ENCODE measurements at places on chromosomes 5 and 9. TPM values are rescaled to one million over a fixed set of nuclear protein-coding genes. Genes with fewer than 3 reads are reported as not detected.

- no peak for DNase-seq
These were observed 20.7 kb downstream of the TTC1 start for GRCh38 chr5:160029540-160030139.

FOXD4L6 gene
- under 0.01 TPM for total RNA-seq

LCP2 gene
- total RNA-seq = 0.26 TPM

SIT1 gene
- not detected for total RNA-seq

- DNase-seq = no peak
These were observed 708.7 kb downstream of the CDH9 start for GRCh38 chr5:26329562-26330189.

DNA sequence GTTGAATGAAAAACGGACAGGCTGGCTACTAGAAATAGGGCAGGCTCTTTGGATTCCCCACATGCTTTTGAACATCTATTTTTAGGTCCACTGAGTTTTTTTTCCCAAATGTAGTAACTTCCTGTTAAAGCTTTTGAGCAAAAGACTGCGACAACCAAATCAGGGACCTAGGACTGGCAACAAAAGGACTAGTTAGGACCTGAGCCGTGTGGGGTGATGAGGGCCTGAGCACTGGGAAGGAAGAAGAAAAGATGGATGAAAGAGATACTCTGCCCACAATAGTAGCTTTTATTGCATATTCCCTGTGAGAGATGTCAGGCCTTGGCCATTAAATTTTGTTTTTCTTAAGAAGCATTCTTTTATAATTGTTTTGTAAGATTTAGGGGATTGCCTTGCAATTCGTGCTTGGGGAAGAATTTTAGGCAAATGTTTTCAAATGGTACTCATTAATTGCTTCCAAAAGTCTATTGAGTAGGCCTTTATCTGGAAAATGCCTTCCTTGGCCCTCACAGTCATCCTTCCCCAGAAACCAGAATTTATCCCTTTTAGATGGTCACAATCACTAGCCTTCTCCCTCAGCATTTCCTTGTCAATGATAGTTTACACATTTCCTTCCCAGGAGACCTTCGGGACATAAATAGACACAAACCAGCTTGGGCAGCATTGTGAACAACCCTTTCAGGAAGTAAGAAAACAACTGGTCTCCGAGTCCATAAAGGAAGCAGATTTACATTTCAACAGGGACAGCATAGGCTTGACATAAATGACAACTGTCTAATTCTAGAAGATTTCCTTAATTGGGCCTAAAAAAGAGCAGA, 166.5 kb downstream of the RMI1 start:
- DNase-seq = no peak

DNA sequence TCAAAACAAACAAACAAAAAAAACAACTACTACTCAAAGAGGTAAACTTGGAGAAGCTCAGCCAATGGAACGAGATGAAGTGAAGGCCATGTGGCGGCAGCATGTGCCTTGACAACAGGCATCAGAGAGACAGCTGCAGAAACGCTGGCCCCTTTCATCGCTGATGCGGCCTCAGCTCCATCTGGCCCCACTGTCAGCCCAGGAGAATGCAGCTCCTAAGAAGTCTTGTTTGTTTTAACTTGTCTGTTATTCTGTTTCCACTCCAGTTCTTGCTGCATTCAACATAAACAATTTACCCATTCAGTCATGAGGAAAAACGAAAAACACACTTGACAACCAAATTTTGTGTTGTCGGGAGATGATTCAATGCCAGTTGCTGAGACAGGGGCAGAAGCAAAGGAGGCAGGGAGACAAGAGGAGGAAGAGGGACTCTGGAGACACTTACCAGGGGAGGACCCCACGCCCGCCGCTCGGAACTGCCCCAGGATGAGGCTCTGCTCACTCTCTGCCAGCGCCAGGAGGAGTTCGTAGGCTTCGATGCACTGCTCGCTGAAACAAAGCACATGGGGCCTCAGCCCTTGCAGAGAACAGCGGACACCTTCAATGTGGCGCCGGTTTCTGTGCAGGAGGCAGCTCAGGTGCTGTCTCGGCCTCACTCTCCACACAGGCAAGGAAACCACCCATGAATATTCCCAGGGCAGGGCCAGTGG, 91.2 kb downstream of the DCP2 start:
- DNase-seq = no peak

PCDHGA5 gene
- 0.63 TPM for total RNA-seq

MOB3B gene
- 1.9 TPM for total RNA-seq

DNA sequence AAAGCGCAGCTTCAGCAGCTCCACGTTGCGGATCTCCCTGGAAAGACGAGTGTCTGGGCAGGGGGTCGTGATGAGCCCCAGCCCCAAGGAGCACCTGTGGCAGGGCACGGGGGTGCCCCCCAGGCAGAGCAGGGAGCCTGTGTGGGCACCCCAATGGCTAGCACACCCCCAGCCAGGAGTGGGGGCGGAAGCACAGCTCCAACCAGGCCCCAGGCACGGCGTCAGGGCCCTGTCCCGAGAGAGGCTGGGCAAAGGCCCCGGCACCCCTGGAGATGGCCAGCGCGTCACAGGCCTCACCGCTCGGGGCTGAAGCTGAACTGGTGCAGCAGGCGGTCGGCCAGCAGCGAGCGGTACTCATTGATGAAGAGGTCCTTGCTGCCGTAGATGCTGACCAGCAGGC, 7.9 kb downstream of the ANAPC2 start:
- no peak for DNase-seq

DNA sequence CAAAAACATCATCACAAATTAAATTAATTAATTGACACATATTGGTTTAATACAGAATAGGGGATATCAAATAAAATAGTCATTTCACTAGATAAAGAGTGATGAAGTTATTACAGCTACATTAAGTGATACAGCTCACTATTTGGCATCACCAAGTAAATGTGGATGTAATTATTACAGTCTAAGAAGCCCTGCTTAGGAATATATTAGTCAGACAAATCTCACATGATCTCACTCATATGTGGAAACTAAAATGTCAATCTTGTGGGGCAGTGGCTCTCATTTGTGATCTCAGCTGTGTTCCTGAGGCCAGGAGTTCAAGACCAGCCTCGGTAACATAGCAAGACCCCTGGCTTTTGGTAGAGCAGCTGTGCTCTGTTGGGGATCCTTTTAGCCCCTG, 233.4 kb upstream of the RGMB start:
- DNase-seq = no peak

- no peak for DNase-seq
These were observed 766.8 kb downstream of the TLE1 start for GRCh38 chr9:80922544-80922943.

DNA sequence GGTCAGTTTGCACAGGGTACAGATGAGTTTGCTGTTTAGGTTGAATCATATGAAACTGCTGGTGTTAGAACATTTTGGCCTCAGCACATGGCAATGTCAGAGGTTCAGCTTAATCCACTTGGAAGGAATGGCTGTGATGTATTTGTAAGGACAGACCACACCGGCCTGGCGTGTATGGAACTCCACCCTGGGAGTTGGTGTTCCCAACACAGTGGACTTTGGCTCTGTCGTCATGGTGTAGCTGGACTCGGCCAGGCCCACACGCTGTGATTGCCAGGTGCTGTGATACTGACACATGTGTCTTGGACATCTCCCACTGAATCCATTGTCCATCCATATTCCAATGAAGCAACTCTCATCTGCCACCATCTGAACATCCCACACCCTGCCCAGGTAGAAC, 90.3 kb downstream of the ZNF618 start:
- no peak for DNase-seq

AMBP gene
- not detected for total RNA-seq
